Caco-2 (cell line): ENCODE measurements at places on chromosomes 7 and 10. TPM values are rescaled to one million over a fixed set of nuclear protein-coding genes. Genes with fewer than 3 reads are reported as not detected.

Gene FAM25C
- not detected in 2 replicates for total RNA-seq

Gene CALHM3
- 0.18 TPM in 1 of 2 replicates, not detected in the other for total RNA-seq

Gene TAS2R3
- 1.9 and 2.3 TPM in 2 replicates for total RNA-seq

- peak overlapping the region; percentile 81 for H3K27ac ChIP-seq
- H3K4me3 ChIP-seq = 0 out of 2 replicates have a peak overlapping the region, but pooled peaks have one; percentile 3
- no peaks in the 10 kb centered on the region for H3K27me3 ChIP-seq
- H3K36me3 ChIP-seq = peaks cover 2% of the 10 kb centered on the region; the same call in 1 of the 2 replicates
- peak; percentile 81 for DNase-seq
- H3K4me1 ChIP-seq = peaks cover 80% of the 10 kb centered on the region
Observed at GRCh38 chr7:137967143-137968018, 34.5 kb downstream of the CREB3L2 start.

GRCh38 chr10:15705298-15705697 lies 14.4 kb downstream of the ITGA8 start:
- no peaks in the 10 kb centered on the region for H3K4me1 ChIP-seq
- H3K36me3 ChIP-seq = no peaks in the 10 kb centered on the region
- DNase-seq = no peak
- H3K27me3 ChIP-seq = no peaks in the 10 kb centered on the region

GRCh38 chr7:141943846-141944245 lies 2.9 kb downstream of the CLEC5A start:
- H3K27me3 ChIP-seq = no peaks in the 10 kb centered on the region
- H3K4me3 ChIP-seq = no peak overlapping the region
- no peak overlapping the region for H3K27ac ChIP-seq
- no peak for DNase-seq
- no peaks in the 10 kb centered on the region for H3K36me3 ChIP-seq

GRCh38 chr7:105218939-105219770 lies 169.6 kb downstream of the SRPK2 start:
- no peak overlapping the region for H3K4me3 ChIP-seq
- DNase-seq = no peak
- H3K36me3 ChIP-seq = no peaks in the 10 kb centered on the region
- H3K4me1 ChIP-seq = peaks cover 28% of the 10 kb centered on the region
- H3K27ac ChIP-seq = peak overlapping the region; percentile 24

Gene KCNH2
- 0.60 and 0.66 TPM in 2 replicates for total RNA-seq

GRCh38 chr10:117167789-117168674 lies 29.3 kb upstream of the KCNK18 start:
- peak overlapping the region; percentile 21; the same call in 1 of the 2 replicates for H3K4me3 ChIP-seq
- H3K27me3 ChIP-seq = peaks cover 2% of the 10 kb centered on the region
- no peak overlapping the region for H3K27ac ChIP-seq

Gene GBX1
- not detected in 2 replicates for total RNA-seq

DNA sequence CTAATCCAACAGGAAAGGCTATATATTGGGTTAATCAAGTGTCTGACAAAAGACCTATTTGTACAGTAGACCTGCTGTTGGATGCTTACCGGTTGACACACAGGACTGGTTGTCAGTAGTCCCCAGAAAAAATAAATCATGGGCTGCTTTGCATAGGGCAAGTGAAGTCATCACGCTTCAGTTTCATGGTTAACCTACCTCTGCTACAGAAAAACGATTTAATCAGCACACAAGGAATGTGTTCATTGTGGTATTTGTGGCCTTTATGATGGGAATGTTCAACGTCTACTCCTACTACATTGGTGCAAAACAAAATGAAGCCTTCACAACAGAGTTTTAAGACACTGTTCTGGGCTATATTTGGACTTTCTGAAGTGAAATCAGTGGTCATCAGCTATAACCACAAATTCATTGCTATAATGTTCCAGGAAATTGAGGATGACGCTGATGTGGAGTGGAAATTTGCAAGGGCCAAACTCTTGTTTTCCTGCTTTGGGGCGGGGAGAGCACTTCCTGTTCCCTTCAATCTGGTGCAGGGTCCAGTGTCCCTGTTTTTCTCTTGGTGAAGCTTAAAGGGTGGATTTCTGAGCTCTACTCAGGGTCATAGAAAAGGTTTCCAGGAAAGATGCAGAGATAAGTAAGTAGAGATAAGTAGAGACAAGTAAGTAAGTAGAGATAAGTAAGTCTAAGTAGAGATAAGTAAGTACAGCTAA lies 39.3 kb upstream of the GGCT start:
- DNase-seq = no peak
- no peak overlapping the region for H3K4me3 ChIP-seq
- no peaks in the 10 kb centered on the region for H3K36me3 ChIP-seq
- no peak overlapping the region for H3K27ac ChIP-seq
- H3K27me3 ChIP-seq = no peaks in the 10 kb centered on the region

Gene TRIL
- total RNA-seq = 0.45 and 0.51 TPM in 2 replicates

- no peak for DNase-seq
- H3K27me3 ChIP-seq = no peaks in the 10 kb centered on the region; the same call in 1 of the 2 replicates
- H3K27ac ChIP-seq = no peak overlapping the region
- H3K4me3 ChIP-seq = no peak overlapping the region
- H3K36me3 ChIP-seq = no peaks in the 10 kb centered on the region
Observed at GRCh38 chr10:13950543-13950939, 363.8 kb downstream of the PRPF18 start.

DNA sequence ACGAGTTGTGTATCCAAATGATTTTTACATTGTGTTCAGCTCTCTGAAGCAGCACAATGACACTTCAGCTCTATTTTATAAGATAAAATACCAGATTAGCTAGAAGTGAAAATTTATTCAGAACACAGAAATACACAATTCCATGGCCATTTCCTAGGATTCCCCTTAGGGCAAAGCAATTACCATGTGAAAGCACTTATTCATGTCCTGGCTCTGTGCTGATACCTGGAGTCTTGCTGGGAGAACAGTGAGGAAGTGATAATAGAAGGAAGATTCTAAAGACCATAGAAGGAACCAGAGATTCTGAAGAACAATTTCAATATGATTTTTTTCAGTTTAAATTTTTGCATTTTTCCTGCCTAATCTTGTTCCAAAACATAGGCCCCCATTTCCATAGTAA lies 657.4 kb upstream of the ZWINT start:
- H3K36me3 ChIP-seq = no peaks in the 10 kb centered on the region
- H3K4me3 ChIP-seq = no peak overlapping the region
- no peaks in the 10 kb centered on the region for H3K4me1 ChIP-seq

GRCh38 chr10:58967551-58968388 lies 208.7 kb upstream of the PHYHIPL start:
- no peak overlapping the region for H3K4me3 ChIP-seq
- DNase-seq = peak; percentile 89
- H3K36me3 ChIP-seq = no peaks in the 10 kb centered on the region
- H3K27me3 ChIP-seq = no peaks in the 10 kb centered on the region
- H3K27ac ChIP-seq = peak overlapping the region; percentile 14

DNA sequence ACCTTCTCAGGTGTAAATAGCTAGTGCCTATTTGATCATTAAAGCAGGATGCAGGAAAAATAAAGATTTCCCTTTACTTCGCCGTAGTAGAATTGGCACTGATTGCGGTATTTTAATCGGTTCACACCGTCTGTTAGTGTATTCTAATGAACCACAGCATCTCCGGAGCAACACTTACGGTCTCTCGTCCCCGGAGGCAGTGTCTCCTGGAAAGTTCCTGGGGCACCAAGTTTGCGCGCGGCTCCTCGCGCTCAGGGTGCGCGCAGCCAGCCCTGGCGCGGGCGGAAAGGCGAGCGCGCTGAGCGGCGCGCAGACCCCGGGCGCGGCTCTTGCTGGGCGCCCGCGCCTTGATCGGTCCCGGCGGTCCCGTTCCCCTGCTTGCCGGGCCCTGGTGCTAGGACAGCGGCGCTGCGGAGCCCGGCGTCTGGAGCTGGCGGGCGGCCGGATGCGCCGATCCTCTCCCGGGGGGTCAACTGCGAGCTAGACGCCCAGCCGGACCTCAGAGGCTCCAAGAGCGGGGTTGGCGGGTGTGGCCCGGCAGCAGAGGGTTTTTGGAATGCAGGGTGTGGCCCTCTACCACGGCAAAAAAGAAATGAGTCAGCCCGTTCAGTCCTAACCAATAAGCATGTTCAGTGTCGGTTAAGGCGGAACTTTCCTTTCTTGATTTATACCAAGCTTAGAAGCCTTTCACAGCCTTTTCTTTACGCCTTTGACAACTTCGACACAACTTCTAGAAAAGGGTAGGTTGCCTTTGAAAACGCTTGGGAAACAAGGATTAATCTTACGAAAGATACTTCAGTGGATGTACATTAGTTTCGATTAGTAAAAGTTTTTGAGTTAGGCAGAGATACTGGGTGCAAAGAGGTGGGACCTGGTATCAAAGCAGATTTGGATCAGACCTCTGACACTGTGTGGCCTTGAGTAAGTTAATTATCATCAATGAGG lies 166.8 kb upstream of the ASAH2 start:
- H3K4me3 ChIP-seq = peak overlapping the region; percentile 45
- no peaks in the 10 kb centered on the region for H3K36me3 ChIP-seq
- peaks cover 21% of the 10 kb centered on the region for H3K4me1 ChIP-seq
- H3K27me3 ChIP-seq = no peaks in the 10 kb centered on the region
- H3K27ac ChIP-seq = peak overlapping the region; percentile 88

GRCh38 chr10:7475046-7475911 lies 64.4 kb upstream of the SFMBT2 start:
- no peaks in the 10 kb centered on the region for H3K36me3 ChIP-seq
- H3K4me1 ChIP-seq = no peaks in the 10 kb centered on the region
- H3K4me3 ChIP-seq = no peak overlapping the region
- peaks cover 1% of the 10 kb centered on the region; the same call in 1 of the 2 replicates for H3K27me3 ChIP-seq
- DNase-seq = no peak

Gene CPXM2
- total RNA-seq = not detected in 2 replicates

Gene MARVELD1
- 19.6 and 22.6 TPM in 2 replicates for total RNA-seq

DNA sequence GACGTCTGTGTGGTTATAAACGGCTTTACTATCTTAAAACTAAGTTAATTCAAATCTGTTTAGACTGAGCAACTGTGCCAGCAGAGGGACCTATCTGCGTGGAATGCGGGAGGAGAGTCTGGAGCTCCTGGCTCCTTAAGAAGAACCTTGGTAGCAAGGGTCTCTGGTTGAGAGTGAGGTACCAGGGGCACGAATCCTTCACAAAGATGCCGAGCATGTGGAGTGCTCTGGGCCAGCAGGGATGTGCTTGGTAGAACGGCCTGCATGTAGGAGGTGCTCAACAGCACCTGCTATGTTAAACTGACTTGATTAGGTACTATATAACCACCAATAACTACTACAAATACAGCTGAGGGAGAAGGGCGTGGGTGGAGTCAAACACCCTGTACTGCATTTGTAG lies 102.6 kb downstream of the VIPR2 start:
- DNase-seq = no peak
- H3K27ac ChIP-seq = no peak overlapping the region
- no peaks in the 10 kb centered on the region for H3K36me3 ChIP-seq
- H3K4me1 ChIP-seq = no peaks in the 10 kb centered on the region

DNA sequence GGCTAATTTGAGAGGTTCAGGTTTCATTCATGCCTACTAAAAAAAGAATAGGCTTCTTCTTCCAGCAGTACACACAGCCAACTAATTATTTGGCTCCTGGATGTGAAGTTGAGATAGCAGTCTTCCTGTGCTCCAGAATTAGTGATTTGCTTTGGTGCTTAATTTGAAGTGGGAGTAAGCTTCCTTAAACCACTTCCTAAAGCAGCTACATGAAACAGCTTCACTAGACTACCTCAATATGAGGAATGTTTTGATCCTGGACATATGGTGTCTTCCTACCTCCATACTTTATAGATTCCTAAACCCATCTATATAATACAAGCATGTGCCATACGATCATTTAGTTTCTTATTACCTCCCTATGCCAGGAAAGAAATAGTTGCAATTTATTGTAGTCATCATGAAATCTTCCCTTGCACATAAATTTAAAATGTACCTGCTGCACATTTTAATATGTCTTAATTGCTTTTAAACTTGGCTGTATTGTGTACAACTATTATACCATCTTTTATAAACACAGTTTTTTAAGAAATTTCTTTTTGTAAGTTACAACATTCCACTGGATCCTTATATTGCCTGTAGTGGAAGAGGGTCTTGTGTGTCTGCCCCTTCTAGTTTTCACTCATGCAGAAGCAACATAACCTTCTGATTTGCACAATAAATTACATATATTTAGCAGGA lies 8.6 kb downstream of the VIM start:
- H3K27me3 ChIP-seq = no peaks in the 10 kb centered on the region
- no peak overlapping the region for H3K4me3 ChIP-seq
- H3K4me1 ChIP-seq = no peaks in the 10 kb centered on the region
- no peak for DNase-seq
- H3K27ac ChIP-seq = no peak overlapping the region
- H3K36me3 ChIP-seq = no peaks in the 10 kb centered on the region

DNA sequence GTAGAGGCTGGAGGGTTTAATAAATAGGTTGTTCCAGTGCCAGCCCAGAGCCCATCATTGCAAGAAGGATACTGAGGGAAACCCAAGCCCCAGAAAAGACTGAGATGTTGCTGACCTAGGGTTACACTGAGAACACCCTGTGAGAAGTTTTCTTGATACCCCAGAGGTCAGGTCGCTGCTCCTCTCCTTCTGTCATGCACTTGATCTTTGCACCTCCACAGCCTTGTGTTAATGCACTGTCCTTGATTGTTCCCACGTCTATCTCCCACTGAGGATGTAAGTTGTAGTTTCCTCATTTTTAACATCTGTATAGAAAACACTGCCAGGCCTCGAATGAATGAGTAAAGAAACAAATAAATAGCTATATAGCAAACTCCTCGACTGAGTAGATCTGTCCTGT lies 195.3 kb upstream of the AHR start:
- no peaks in the 10 kb centered on the region for H3K36me3 ChIP-seq
- no peaks in the 10 kb centered on the region for H3K27me3 ChIP-seq
- H3K4me1 ChIP-seq = no peaks in the 10 kb centered on the region
- no peak overlapping the region for H3K27ac ChIP-seq
- DNase-seq = no peak
- no peak overlapping the region for H3K4me3 ChIP-seq

DNA sequence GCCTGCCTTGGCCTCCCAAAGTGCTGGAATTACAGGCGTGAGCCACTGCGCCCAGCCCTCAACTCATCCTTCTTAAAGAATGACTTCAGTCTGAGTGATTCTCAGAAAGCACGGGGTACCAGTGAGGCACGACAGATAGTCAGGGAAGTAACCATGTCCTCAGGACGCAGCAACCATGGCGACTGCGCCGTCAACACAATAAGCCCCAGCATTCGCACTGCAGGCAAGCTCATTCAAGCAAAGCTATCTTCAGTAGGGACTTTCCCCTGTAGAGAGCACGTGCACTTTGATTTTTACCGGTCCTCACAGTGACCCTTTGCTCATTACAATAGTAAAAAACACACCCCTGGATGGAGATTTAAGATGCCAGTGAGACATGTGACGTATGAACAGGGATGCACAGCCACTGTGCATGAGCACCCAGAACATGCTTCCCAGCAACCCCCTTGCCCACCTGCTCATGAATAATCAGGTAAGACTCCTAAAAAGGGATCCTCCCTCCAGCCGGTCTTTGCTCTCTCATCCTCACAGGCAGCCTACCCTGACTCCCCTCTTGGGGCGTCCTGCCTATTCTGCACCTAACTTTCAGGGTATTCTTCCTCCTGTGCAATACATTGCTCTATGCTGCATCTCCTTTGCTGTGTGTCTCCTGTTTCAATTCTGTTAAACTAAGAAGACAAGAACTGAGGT lies 9.1 kb downstream of the WDR86 start:
- DNase-seq = no peak
- no peak overlapping the region for H3K27ac ChIP-seq
- H3K4me1 ChIP-seq = no peaks in the 10 kb centered on the region
- no peaks in the 10 kb centered on the region for H3K27me3 ChIP-seq
